ENCODE measurements at places on chromosomes 2 and 18.

DNA sequence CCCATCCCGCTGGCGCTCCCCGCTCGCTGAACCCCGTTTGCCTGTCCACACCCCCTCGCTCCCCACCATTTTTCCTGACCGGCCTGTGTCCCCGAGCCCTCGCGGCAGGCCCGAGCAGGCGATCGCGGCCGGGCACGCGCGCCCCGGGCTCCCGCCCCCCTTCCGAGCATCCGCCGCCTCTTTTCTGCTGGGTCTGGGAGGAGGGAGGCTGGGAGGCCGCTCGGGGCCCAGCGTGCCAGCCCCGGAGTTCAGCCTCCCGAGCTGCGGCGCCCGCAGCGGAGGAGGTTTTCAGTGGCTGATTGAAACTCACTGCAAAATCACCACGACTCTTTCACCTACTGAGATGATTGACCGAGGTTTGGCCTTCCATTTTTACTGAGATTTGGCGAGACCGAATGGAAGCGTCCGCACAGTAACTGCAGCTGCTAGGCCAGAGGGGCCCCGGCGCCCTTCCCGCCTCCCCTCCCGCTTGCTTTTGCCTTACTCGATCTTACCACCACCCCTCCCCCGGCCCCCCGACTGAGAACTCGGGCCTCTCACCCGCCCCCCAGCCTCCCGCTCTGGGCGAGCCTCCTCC lies 4.8 kb downstream of the SOX11 start:
- DNase-seq: no peak

DNA sequence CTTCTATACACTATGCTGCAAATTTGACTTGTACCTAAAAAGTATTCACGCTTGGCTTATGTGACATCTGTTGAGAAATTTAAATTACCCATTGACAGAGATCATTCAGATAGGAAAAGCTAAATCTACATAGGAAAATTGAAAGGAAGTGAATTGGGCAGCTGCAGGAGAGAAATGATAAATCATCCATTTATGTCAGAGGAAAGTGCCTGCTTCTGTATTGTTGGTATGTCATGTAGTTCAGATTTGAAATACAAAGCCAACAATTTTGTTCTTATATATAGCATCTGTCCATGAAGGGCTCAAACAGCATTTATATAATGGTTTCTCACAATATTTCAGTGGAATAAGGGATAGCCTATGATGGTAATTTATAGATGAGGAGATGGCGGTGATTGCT lies 17.6 kb downstream of the LINC00305 start:
- DNase-seq: no peak

DNA sequence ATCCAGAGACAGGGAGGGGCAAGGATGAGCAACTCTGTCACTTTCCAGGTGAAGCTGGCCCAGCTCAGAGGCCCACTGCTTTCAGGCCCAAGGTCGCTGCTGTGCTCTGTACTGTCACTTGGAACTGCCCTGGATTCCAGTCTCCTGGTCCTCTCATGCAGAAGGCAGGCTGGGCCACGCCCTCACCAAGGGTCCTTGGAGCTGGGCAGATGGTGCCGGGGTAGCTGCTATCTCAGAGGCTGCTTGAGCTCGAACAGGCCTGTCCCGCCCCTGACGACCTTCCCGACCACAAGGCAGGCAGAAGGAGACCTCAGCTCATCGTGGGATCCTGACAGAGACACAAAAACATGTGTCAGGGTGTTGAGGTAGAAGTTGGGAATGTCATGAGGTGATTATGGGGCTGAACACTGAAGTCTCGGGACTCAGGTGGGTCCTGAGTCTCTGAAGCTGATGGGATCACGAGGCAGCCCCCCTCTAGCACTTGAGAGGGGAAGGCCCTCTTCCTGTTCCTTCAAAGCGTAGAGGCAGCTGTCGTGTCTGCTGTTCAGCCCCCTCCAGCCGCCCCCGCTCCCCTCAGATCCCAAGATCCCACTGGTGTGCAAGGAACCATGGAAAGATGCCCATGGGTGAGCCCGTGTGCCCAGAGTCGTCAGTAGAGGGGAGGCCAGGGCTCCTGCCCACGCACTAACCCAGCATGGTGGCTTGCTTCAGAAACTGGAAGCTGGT lies 78.3 kb downstream of the POLR1A start:
- DNase-seq: no peak

- DNase-seq: no peak
These were observed 55.2 kb upstream of the PAX3 start for GRCh38 chr2:222353993-222354392.

- DNase-seq: no peak
These were observed 82.7 kb downstream of the MALT1 start for GRCh38 chr18:58753976-58754375.

DNA sequence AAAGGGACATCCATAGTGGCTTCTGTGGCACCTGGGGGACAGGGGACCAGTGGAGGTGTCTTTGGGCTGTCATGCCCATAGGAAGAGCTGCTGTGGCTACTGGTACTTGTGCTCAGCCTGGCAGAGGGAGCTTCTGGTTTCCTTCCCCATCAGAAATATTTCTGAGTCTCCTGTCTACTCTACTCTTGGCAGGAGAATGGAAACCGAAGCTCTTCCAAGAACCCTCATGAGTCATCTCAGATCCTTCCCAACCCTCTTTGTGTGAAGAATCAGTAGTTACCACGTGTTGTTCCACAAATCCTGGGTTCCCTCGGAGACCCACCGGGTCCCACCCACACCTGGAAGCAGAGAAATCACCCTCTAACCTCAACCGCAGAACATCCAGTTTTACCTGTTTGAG lies 234.9 kb downstream of the FHOD3 start:
- DNase-seq: no peak

GRCh38 chr18:23998018-23998417 lies 16.5 kb upstream of the TTC39C start:
- DNase-seq: no peak

GRCh38 chr2:233491326-233491725 lies 75.3 kb downstream of the USP40 start:
- no peak for DNase-seq

DNA sequence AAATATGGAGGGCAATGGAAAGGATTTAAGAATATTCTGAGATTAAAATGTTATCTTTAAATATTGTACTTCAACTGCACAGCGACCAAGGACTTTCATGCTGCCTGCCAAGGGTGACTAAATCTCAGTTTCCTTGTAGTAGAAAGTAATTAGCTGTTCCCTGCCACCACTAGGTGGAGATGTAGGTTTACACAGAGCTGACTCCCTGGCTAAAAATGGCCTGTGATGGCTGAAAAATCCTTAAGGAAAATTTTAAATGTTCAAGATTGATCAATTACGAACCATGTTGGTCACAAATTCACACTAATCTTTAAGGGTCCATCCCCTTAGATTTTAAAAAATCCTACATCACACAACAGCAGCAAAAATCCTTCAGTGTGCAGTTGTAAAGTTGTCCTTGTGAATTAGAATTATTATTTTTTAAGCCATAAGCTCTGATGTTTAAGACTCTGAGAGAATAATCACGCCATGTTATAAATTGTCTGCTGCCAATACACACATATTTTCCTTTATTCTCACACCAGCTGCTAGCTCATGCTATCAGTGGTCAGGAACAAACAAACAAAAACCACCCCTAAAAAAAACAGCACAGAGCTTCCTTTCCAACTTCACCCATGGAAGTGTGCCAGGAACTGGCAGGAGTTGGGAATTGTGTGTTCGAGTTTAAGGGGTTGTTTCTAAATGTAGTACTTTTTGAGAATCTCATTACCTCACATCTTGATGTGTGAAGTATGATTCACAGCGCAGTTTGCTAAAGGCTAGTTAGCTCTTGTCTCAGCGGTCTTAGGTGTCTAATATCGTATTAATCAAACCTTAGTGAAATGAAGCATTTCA lies 399.8 kb downstream of the TMEM182 start:
- DNase-seq: no peak
